Skeletal muscle cell (primary cell): ENCODE measurements at places on chromosomes 6 and 20.

- DNase-seq = no peak
Measured at GRCh38 chr6:133977983-133978895, 25.2 kb downstream of the TBPL1 start.

DNA sequence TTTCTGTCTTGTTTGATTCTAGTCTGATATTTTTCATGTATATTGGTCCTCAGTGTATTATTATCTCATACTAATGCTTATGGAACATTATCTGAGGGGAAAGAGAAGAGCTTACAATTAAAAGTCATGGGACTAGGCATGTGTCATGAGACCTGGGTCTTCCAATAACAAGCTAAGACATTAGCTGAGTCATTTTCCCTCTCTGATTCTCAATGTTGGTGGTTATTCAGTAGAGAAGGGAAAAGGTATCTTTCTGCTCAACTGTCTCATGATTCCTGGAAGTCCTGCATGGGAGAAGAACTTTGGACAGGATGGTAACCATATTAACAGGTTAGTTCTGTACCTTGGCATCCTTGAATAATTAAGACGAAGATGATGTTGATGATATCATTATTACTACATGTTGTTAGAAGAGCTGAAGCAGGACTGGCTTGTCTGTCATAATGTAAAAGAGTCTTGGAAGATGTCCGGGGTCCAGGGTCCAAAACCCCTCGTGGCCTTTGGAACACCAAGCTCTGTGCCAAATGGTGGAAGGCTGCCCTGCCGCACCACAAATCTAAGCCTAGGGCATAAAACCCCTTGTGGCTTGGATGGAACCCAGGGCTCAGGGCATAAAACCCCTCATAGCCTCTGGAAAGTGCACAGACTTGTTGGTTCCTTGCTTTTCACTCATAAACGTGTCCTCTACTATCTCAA is 19.1 kb downstream of the TRIM38 start:
- no peak for DNase-seq

DNA sequence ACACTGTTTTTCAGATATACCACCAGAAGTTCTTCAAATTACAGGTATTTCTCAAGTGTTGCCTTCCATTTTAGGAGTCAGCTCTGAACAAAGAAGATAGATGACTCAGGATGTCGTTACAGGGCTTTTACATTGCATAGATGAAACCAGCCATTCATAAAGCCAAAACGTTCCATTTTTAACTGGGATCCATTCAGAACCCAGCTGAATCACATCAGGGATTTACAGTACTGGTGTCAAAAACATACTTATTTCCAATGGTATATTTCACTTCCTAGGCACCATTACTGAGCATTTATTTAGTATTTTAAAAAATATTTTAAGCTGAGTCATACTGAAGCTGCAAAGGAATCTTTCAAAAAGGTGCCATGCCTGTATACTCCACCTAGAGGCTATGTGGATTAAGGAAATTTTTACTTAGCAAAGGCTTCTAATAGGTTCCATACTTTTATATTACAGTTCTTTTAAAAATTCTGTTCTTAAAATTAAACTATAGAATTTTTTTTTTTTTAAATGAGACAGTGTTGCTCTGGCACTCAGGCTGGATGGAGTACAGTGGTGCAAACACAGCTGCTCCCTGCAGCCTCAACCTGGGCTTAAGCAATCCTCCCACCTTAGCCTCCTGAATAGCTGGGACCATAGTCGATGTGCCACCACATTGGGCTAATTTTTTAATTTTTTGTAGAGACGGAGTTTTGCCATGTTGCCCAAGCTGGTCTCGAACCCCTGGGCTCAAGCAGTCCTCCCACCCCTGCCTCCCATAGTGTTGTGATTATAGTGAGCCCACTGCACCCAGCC is 2.6 kb downstream of the ASF1A start:
- no peak for DNase-seq

- no peak for DNase-seq
Measured at GRCh38 chr6:1796706-1797529, 187.2 kb downstream of the FOXC1 start.

GRCh38 chr20:19008497-19008896 is 194.9 kb downstream of the SCP2D1 start:
- no peak for DNase-seq

- DNase-seq = no peak
Measured at GRCh38 chr6:160986851-160987250, 4.7 kb upstream of the MAP3K4 start.

GRCh38 chr6:103002282-103002681 is 1608.8 kb downstream of the GRIK2 start:
- DNase-seq = no peak

DNA sequence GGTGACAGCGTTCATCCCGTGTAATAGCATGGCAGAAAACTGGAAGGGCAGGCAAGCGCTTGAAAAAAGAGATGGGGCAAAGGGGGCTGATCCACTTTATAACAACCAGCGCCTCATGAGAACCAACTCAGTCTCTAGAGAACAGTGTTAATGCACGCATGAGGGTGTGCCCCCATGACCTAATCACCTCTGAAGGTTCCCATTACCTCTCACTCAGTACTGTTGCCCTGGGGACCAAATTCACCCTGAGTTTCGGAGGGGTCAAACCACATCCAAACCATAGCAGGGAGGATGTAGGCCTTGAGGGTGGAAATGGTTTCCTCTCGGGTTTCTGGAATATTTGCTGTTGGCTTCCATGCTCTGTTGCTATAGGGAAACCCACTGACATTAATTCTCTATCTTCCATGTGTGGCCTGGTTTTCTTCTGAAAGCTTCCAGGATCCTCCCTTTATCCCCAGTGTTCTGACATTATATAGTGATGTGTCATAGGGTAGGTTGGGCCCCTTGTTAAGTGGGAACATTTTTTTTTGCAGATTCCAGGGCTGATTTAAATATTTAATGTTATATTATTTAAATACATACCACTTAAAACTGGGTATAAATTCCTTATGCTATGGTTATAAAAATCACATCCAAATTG is 65.2 kb downstream of the PPP1R14C start:
- peak; percentile 31 for DNase-seq

DNA sequence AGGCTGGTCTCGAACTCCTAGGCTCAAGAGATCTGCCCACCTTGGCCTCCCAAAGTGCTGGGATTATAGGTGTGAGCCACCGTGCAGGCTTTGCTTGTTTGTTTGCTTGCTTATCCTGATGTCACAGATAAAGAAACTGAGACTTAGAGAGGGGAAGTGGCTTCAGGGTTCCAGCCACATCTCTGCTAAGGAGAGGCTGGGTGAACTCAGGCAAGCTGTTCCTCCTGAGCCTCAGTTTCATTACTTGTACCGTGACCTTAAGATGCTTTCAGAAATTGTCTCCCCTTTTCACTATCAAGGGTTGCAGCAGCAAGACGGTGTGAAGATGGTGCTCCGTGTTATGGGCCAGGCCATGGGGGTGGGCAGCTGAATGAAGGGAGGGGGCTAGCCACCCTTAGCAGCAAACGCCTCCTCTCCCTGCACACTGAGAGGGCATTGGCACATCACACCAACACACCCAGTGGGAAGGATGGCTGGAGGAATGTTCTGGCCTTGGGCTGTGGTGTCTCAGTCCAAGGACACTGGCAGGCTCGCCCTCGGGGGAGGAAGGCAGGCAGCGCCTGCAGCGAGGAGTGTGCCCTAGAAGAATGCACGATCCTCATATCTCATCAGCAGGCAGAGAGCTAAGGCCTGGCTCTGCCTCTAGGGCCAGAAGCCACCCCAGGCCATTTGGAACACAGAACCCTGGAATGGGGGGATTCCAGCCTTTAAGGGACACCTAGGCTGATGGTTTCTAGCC is 48.2 kb upstream of the TLDC2 start:
- no peak for DNase-seq

DNA sequence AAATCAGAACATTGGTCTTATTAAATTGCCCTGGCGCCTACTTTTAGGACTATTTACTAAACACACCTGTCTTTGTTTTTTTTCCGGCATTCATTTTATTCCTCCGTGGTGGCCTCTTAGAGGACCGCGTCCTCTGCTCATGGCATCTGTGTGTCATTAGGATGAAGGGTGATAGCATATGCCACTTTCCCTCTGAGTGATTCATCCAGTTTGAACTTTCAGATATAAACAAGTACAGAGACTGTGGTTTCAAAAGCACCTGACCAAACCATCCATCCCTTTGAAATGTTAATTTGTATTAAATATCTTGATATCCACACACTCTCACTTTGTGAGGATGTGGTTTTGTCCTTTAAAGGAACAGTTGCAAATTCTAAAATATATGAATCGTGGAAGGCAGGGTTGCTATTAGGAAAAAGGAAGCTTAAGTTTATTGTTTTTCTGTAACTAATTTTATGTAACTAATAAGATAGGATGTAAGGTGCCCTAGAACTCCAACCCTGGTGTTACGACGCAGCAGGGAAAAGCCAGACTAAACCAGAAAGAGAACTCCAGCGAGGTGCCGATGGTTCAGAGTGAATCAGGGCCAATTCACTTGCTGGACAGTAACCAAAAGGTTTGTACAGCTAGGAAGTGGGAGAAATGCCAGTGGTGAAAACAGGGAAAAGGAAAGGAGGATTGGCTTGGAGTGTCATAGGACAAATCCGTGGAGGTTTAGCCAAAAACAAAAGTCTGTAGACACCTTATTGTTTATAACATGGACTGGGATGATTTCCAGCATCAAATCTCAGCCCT is 98.7 kb downstream of the SHLD1 start:
- DNase-seq = no peak

- DNase-seq = no peak
Measured at GRCh38 chr20:59961423-59961822, 3.2 kb downstream of the CDH26 start.

GRCh38 chr6:89368107-89368506 is 15.6 kb upstream of the UBE2J1 start:
- DNase-seq = no peak

GRCh38 chr20:36576081-36576445 is 2.7 kb downstream of the TGIF2 start:
- no peak for DNase-seq

DNA sequence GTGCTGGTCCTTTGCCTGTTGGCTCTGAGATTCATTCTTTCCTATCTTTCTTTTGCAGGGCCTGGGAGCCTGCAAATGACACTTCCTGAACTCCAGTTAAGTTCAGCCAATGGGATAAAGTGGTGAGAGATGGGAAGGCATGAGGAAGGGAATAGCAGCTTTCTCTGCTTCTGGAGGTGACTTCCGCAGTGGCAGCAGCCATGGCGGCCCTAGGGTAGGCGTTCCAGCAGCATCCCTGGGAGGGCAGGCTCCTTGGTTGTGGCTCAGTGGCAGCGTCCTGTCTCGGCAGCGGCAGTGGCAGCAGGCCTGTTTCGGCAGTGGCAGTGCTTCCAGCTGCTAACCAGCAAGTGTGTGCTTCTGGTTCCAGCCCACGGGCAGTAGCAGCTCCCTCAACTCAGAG is 7.3 kb upstream of the MDFI start:
- no peak for DNase-seq

- DNase-seq = no peak
Measured at GRCh38 chr6:140478631-140479030, 1104.2 kb upstream of the CITED2 start.

DNA sequence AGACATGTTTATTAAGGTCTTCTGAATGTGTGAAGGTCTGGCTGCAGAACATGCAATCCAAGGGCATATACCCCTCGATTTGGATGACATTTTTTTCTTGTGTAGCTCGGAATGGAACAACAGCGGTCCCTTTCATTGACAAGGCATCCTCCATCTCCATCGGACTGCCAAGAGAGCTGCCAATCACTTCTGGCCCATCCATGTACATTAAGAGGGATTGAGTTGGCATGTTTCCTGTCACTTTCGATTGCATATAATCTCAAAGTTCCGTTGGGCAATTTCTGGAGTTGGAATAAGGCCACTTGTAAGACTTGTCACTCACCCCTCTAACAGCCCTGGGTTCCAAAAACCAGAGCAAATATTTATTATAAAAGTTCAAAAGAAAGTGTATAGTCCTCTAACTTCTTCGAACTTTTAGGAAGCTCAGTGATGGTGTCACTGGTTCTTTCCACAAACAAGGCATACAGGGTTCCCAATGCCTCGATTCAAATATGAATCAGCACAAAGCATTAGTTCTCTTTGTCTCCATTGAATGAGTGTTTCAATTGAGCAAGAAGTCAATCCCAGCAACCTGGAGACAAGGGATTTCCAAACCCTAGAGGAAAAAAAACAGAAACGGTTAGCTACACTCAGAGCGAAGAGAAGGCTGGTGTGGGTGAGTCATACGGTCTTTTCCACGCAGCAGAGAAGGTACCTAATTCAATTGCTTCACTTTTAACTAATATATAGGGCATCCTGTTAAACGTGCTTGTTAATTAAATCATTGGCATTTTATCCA is 10.9 kb downstream of the ZNF217 start:
- DNase-seq = peak; percentile 89

- peak; percentile 79 for DNase-seq
Measured at GRCh38 chr6:41846666-41847237, 48.4 kb downstream of the USP49 start.

- no peak for DNase-seq
Measured at GRCh38 chr6:149013586-149014344, 266.9 kb downstream of the UST start.

GRCh38 chr20:11347738-11348137 is 570.0 kb upstream of the BTBD3 start:
- DNase-seq = no peak

- DNase-seq = no peak
Measured at GRCh38 chr20:25280051-25280573, 32.2 kb downstream of the PYGB start.

DNA sequence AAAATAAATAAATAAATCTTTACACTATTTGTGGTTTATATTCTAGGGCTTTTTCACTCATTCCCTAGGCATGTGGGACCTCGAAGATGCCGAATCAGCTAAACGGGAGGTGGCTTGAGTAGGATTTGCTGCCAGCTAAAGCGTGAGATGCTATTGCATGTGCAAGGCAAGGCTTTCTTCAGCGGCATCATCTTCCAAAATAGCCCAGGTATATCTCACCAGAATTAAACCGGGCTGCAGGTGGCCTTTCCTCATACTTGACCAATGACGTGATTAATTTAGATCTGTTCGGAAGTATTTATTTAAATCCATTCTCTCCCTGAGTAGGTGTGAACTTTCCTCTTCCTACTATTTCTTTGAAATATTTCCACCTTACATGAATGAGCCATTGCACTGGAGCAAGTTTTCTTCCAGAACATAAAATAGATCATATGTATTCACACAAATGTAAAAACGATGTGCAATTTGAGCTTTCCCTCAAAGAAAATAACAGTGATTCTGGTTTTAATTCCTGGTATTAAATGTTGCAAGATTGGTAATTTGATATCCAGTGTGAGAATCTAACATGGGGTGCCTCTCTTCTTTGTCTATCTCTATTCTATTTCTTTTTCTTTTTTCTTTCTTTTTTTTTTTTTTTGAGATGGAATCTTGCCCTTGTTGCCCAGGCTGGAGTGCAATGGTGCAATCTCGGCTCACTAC is 24.3 kb upstream of the ZNF217 start:
- DNase-seq = no peak

DNA sequence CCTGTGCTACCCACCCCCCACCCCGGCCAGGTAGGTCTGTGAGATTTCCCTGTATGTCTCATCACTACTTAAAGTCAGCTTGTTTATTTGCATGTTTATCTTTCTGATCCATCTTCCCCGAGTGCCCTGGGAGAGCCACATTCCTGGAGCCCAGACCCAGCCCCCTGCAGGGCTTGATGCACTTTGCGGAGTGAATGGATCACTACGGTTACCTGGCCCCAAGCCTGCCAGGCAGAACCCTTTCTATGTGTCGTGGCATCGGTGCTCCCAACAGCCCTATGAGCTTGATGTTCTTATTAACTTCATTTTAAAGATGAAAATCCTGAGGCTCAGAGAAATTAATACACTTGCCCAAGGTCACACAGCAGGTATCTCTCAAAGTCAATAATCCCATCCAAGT is 13.6 kb upstream of the SLCO4A1 start:
- DNase-seq = no peak
